ENCODE measurements at places on chromosomes 2 and 18. TPM values are rescaled to one million over a fixed set of nuclear protein-coding genes. Genes with fewer than 3 reads are reported as not detected.

DNA sequence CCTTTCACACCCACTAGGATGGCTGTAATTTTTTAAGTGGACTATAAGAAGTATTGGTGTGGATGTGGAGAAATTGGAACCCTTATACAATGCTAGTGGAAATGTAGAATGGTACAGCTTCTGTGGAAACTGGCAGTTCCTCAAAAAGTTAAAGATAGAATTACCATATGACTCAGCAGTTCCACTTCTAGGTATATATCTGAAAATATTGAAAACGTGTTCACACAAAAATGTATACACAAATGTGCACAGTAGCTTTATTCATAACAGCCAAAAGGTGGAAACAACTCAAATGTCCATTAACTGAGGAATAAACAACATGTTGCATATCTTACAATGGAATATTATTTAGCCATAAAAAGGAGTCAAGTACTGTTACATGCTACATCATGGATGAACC lies 17.7 kb downstream of the TANK start:
- no peak overlapping the region for H3K4me3 ChIP-seq
- no peaks in the 10 kb centered on the region for H3K4me1 ChIP-seq
- no peaks in the 10 kb centered on the region for H3K27me3 ChIP-seq

DNA sequence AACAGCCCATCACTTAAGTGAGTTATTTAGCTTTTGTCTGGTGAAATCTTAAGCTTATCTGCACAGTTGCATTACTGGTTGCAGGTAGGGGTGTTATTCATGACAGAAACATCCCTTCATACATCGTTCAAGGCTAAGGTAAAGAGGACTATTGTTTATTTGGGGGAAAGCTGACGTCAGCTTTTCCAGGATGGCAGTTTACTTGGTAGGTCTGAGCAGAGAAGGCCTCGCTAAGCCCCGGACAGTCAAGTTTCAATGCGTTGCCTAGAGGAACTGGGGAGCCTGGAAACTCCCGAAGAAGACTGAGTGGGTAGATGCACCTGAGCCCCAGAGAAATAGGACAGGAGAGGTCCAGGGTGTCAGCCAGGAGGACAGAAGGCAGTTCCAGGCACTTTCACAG lies 2.2 kb downstream of the RNU4ATAC start:
- no peaks in the 10 kb centered on the region for H3K36me3 ChIP-seq
- H3K27ac ChIP-seq: no peak overlapping the region
- no peaks in the 10 kb centered on the region for H3K27me3 ChIP-seq
- DNase-seq: no peak
- peaks cover 26% of the 10 kb centered on the region for H3K4me1 ChIP-seq

DNA sequence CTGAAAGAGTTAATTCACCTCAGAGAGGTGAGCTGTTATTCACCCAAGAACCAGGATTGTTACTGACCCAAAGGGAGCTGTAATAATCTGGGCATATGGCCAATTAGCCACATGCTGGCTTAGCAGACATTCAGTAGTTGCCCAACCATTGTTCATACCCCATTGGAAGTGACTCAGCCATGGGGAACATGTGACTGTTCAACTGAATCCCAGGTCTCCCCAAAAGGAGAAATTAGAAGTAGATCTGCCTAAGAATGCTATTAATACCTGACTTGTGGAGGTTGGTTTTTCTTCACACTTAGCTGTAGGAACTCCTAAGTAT lies 272.6 kb upstream of the UBE2E3 start:
- H3K36me3 ChIP-seq: no peaks in the 10 kb centered on the region
- H3K4me1 ChIP-seq: no peaks in the 10 kb centered on the region
- no peak overlapping the region for H3K4me3 ChIP-seq
- no peak overlapping the region for H3K27ac ChIP-seq
- H3K27me3 ChIP-seq: no peaks in the 10 kb centered on the region
- peak; percentile 32 for DNase-seq

GRCh38 chr2:222756362-222756831 lies 84.9 kb downstream of the MOGAT1 start:
- no peak overlapping the region for H3K27ac ChIP-seq
- H3K4me3 ChIP-seq: no peak overlapping the region
- no peak for DNase-seq
- H3K36me3 ChIP-seq: no peaks in the 10 kb centered on the region
- peaks cover 10% of the 10 kb centered on the region for H3K4me1 ChIP-seq

DNA sequence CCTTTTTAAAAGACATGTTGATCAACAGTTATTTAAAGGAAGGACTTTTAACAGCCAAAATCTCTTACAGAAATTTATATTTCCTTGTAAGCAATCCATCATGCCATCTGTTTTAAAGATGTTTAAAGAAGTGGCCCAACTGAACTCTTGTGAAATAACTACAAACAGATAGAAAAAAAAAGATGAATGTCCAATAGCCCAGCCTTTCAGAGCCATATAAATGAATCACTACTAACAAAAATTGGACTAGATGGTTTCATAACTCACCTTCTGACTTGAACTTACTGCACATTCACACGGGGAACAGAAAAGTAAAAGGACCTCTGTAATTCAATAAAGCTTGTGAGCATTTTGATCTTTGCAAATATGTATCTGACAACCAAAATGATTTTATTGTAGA lies 319.0 kb upstream of the CHAC2 start:
- H3K27ac ChIP-seq: no peak overlapping the region
- peaks cover 6% of the 10 kb centered on the region for H3K4me1 ChIP-seq
- H3K4me3 ChIP-seq: no peak overlapping the region
- no peaks in the 10 kb centered on the region for H3K27me3 ChIP-seq

Gene DSG2
- 49.7 TPM for total RNA-seq

Gene GPBAR1
- total RNA-seq: 1.1 TPM

Gene CERS6
- 58.8 TPM for total RNA-seq

Gene LRRC30
- not detected for total RNA-seq

DNA sequence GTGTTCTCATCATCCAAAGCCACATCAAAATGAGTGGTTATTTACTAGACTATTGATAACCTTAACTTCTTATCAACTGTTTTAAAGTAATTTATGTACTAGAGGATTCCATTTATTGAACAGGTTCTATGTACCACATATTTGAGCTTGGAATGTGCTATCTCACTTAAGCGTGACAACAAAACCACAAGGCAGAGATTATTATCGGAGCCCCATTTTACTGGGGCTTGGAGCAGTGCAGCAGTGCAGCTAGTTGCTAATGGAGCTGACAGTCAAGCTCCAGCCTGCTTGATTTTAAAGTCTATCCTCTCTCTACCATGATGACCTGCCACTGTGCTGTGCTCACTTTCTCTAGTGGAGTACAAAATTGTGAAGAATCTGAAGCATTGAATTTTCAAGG lies 24.6 kb downstream of the GCG start:
- H3K36me3 ChIP-seq: no peaks in the 10 kb centered on the region
- no peak for DNase-seq
- H3K4me1 ChIP-seq: no peaks in the 10 kb centered on the region
- no peak overlapping the region for H3K4me3 ChIP-seq
- no peaks in the 10 kb centered on the region for H3K27me3 ChIP-seq

GRCh38 chr2:211435331-211435730 lies 878.9 kb downstream of the CPS1 start:
- H3K27me3 ChIP-seq: no peaks in the 10 kb centered on the region
- no peak overlapping the region for H3K4me3 ChIP-seq
- no peak for DNase-seq
- H3K27ac ChIP-seq: no peak overlapping the region

Gene SNORC
- not detected for total RNA-seq

Gene OTOS
- not detected for total RNA-seq

DNA sequence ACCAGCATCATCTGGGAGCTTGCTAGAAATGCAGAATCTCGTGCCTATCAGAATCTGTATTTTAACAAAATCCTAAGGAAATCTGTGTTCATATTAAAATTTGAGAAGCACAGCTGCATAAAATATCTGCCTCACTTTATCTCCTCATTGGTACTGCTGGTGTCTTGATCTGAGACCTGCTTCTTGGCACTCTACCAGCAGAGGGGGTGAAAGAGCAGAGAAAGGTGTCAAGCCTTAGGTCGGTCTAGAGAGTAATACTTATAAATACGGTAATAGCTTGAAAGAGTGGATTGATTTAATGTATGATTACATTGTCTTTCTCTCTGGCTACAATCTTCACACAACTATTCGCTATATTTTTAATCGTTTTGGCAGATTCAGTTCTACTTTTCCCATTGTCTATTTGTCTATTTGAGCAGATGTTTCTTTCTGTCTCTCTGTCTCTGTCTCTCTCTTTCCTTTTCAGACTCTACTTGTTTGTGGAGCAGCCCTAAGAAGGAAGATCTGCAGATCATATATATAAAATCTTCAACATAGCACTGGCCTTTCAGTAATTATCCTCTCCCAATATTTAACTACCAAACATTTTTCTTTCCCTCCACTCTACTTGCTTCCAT lies 1.7 kb upstream of the GCG start:
- H3K4me1 ChIP-seq: no peaks in the 10 kb centered on the region
- H3K27ac ChIP-seq: no peak overlapping the region
- no peak overlapping the region for H3K4me3 ChIP-seq
- no peaks in the 10 kb centered on the region for H3K36me3 ChIP-seq

Gene FAM124B
- total RNA-seq: 0.72 TPM

GRCh38 chr2:38716185-38716584 lies 35.0 kb downstream of the SRSF7 start:
- H3K4me1 ChIP-seq: no peaks in the 10 kb centered on the region
- no peaks in the 10 kb centered on the region for H3K27me3 ChIP-seq
- no peak for DNase-seq

Gene GYPC
- 47.3 TPM for total RNA-seq

GRCh38 chr2:84942964-84943421 lies 28.0 kb upstream of the KCMF1 start:
- H3K27me3 ChIP-seq: no peaks in the 10 kb centered on the region
- no peak overlapping the region for H3K27ac ChIP-seq

DNA sequence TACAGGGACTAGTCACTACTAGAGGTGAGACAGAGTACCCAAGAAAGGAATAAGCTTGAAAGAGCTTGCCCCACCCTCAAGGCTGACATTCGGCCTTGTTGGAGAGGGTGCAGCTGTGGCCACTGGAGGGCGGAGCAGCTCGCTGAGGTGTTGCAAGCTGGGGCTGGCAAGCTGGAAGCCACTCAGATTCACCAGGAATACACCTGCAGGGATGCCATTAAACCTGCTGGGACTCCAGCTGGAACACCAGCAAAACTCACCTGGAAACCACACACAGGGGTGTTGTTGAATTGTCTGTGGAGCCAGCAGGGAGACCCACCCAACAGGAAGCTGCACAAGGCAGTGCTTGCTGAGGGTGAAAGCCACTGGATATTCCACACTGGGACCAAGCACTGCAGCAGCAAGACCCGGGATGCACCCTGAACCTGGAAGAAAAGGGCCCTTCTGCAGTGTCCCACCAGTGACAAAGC lies 26.1 kb downstream of the KCTD18 start:
- no peak overlapping the region for H3K4me3 ChIP-seq
- no peaks in the 10 kb centered on the region for H3K4me1 ChIP-seq
- no peak overlapping the region for H3K27ac ChIP-seq
- H3K27me3 ChIP-seq: no peaks in the 10 kb centered on the region
- no peaks in the 10 kb centered on the region for H3K36me3 ChIP-seq

Gene GKN1
- 1.7 TPM for total RNA-seq

- no peak overlapping the region for H3K4me3 ChIP-seq
- peaks cover 9% of the 10 kb centered on the region for H3K4me1 ChIP-seq
- DNase-seq: no peak
- H3K27me3 ChIP-seq: no peaks in the 10 kb centered on the region
- H3K36me3 ChIP-seq: peaks cover 9% of the 10 kb centered on the region
These were observed 60.6 kb upstream of the TTC39C start for GRCh38 chr18:23953984-23954383.

- no peak overlapping the region for H3K4me3 ChIP-seq
- H3K36me3 ChIP-seq: no peaks in the 10 kb centered on the region
- H3K27me3 ChIP-seq: no peaks in the 10 kb centered on the region
- H3K27ac ChIP-seq: peak overlapping the region; percentile 87
- H3K4me1 ChIP-seq: peaks cover 53% of the 10 kb centered on the region
These were observed 35.6 kb upstream of the FOSL2 start for GRCh38 chr2:28357055-28357454.

Gene MYOM1
- total RNA-seq: 4.1 TPM

DNA sequence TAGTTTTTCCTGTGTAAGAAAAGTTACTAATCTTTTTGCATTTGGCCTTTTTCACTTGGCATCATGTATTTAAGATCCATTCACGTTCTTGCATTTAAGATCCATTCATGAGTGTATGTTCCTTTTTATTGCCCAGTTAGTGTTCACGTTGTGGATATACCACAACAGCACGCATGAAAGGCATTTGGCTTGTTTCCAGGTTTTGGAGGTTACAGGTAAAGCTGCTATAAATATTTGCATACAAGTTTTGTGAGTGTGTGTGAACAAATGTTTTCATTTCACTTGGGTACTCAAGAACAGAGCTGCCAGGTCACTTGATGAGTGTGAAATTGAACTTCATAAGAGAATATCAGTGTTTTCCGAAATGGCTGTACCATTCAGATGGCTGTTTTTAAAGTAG lies 121.2 kb downstream of the CCBE1 start:
- no peaks in the 10 kb centered on the region for H3K27me3 ChIP-seq
- H3K4me3 ChIP-seq: no peak overlapping the region
- no peaks in the 10 kb centered on the region for H3K36me3 ChIP-seq
- no peak overlapping the region for H3K27ac ChIP-seq
- no peak for DNase-seq

GRCh38 chr2:168119515-168120141 lies 127.8 kb downstream of the STK39 start:
- no peak overlapping the region for H3K27ac ChIP-seq
- DNase-seq: peak; percentile 83
- no peak overlapping the region for H3K4me3 ChIP-seq
- H3K36me3 ChIP-seq: peaks cover 19% of the 10 kb centered on the region

GRCh38 chr2:15811367-15811766 lies 129.0 kb upstream of the MYCN start:
- DNase-seq: no peak
- no peaks in the 10 kb centered on the region for H3K36me3 ChIP-seq
- no peaks in the 10 kb centered on the region for H3K27me3 ChIP-seq

Gene CNGA3
- not detected for total RNA-seq

DNA sequence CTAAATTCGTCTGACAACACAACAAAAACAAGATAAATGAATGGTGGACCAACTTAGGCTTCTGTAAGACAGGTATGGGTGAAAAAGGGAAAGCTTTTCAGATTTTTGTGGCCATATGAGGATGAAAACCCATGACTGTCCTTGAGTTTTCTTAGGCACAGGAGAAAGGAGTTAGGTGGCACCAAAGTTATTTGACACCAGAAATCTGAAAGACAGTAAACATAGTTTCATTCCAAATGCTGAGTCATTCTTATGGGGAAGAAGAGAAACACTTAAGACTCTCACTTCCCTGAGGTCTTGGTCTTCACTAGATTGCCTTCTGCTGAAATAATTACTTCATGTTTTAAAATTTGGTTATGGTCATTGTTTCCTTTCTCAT lies 5.2 kb upstream of the GPD2 start:
- peak; percentile 49 for DNase-seq
- H3K27me3 ChIP-seq: no peaks in the 10 kb centered on the region
- H3K36me3 ChIP-seq: no peaks in the 10 kb centered on the region
- peaks cover 31% of the 10 kb centered on the region for H3K4me1 ChIP-seq
- H3K4me3 ChIP-seq: no peak overlapping the region

Gene CFC1
- 7.8 TPM for total RNA-seq

GRCh38 chr18:31093294-31093693 lies 8.9 kb downstream of the DSC2 start:
- no peaks in the 10 kb centered on the region for H3K36me3 ChIP-seq
- no peak overlapping the region for H3K27ac ChIP-seq
- no peaks in the 10 kb centered on the region for H3K4me1 ChIP-seq
- no peak overlapping the region for H3K4me3 ChIP-seq

All from stomach (tissue), 19 donors.